Mesendoderm (in vitro differentiated cells): ENCODE measurements at places on chromosomes 12 and 14.

DNA sequence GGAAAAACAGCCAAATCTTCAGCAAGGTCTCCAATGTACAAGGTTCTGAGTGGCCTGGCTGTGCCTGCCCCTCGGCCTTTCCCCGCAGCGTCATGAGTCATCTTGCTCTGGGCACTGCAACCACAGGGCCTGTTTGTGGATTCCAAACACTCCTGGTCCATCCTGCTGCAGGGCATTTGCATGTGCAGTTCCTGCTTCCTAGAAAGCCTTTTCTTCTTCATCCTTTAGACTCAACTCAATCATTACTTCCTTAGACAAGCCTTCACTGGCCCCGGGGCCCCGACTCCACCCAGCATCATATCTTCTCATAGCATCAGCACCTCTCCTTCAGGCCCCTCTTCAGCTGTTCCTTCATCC, 101.8 kb upstream of the EGLN3 start:
- no peak overlapping the region for H3K27ac ChIP-seq
- no peaks in the 10 kb centered on the region for H3K4me1 ChIP-seq

- H3K4me1 ChIP-seq, result no peaks in the 10 kb centered on the region
- H3K27me3 ChIP-seq, result no peaks in the 10 kb centered on the region
- DNase-seq, result peak; percentile 50
- H3K27ac ChIP-seq, result no peak overlapping the region
- no peaks in the 10 kb centered on the region for H3K36me3 ChIP-seq
- no peak overlapping the region for H3K4me3 ChIP-seq
These were observed 185.0 kb downstream of the DPF3 start for GRCh38 chr14:72708708-72709475.

- H3K4me3 ChIP-seq, result no peak overlapping the region
- H3K27me3 ChIP-seq, result no peaks in the 10 kb centered on the region
- H3K36me3 ChIP-seq, result no peaks in the 10 kb centered on the region
- no peak overlapping the region for H3K27ac ChIP-seq
These were observed 144.5 kb downstream of the EPS8 start for GRCh38 chr12:15644700-15645099.

GRCh38 chr12:120847814-120848213, 56.3 kb downstream of the SPPL3 start:
- DNase-seq, result no peak
- H3K27me3 ChIP-seq, result no peaks in the 10 kb centered on the region
- H3K4me1 ChIP-seq, result no peaks in the 10 kb centered on the region
- no peak overlapping the region for H3K4me3 ChIP-seq
- H3K27ac ChIP-seq, result no peak overlapping the region

DNA sequence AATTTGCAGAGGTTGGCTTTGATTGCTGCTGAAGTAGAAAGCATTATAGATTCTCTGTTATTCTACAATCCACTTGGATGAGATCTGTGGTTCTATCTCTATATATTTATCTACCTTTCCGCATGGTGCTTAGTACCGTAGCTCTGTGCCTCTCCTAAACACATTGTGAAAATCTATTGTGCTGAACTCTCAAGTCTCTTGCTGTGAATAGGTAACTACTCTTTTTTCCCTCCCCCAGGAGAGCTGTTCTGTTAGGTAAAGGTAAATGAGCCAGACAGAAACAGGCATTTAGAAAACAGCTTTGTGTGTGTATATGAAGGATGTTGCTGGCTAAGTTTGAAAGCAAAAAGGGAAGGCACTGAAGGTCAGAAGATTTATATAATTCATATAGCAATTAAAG, 112.6 kb downstream of the BRMS1L start:
- H3K27ac ChIP-seq, result no peak overlapping the region
- no peaks in the 10 kb centered on the region for H3K36me3 ChIP-seq
- H3K4me3 ChIP-seq, result no peak overlapping the region

GRCh38 chr12:116717466-116718437, 20.1 kb downstream of the SPRING1 start:
- H3K27me3 ChIP-seq, result no peaks in the 10 kb centered on the region
- peak; percentile 39 for DNase-seq
- no peak overlapping the region for H3K4me3 ChIP-seq
- H3K36me3 ChIP-seq, result peaks cover 1% of the 10 kb centered on the region
